ENCODE measurements at places on chromosomes 3 and 15. TPM values are rescaled to one million over a fixed set of nuclear protein-coding genes. Genes with fewer than 3 reads are reported as not detected.
A peak's percentile ranks its signal among the peaks of the same experiment; 100 is the strongest.

DNA sequence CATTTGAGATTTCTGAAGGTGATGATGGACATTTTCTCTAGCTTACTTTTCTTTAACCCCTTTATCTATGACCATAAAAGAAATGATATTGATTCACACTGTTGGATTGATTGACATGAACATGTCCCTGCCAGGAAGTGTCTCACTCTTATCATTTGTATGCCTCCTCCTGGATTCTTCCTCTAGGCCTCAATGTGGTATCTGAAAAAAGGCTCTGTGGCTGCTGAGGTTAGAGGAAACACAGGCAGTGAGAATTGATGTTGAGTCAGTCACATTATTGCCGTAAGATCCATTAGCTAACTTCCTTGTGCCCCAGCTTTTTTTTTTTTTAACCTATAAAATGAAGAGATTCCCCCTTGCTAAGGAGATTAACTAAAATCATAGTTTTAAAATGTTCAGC, 8.0 kb upstream of the THRB start:
- no peaks in the 10 kb centered on the region for H3K27me3 ChIP-seq
- H3K4me1 ChIP-seq = no peaks in the 10 kb centered on the region
- H3K4me3 ChIP-seq = no peak overlapping the region
- no peaks in the 10 kb centered on the region for H3K36me3 ChIP-seq
- DNase-seq = no peak

DNA sequence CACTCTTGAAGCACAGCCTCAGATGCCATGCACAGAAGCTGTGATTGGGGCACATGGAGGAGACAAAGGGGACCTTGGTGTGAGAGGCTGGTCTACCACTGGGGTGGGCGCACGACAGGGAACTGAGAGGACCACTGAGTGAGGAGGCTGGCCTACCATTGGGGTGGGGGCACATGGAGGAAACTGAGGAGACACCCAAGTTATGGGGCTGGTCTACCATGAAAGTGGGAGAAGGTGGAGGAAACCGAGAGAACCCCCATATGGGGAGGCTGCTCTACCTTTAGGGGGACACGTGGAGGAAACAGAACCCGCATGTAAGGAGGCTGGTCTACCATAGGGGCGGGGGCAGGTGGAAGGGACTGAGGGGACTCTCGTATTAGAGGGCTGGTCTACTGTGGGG, 153.4 kb downstream of the FBLN2 start:
- no peak overlapping the region for H3K4me3 ChIP-seq
- H3K27me3 ChIP-seq = no peaks in the 10 kb centered on the region
- no peak for DNase-seq
- H3K27ac ChIP-seq = no peak overlapping the region
- H3K4me1 ChIP-seq = no peaks in the 10 kb centered on the region

DNA sequence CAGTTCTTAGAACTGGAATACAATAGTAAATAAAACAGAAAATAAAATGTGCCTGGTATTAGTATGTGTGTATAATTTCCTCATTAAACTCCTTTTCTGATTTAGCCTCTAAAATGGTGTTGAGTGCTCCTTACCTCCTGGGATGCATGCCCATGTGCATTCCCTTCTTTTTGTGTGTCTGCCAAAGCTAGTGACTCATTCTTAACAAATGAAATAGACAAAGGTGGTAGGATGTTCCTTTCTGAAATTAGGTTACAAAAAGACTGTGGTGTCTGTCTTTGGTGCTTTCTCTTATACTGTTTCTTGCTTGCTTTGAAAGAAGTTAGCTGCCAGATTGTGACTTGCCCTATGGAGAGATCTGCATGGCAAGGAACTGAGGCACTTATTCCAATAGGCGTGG, 623.7 kb downstream of the GRM7 start:
- peak; percentile 60 for DNase-seq
- H3K4me1 ChIP-seq = no peaks in the 10 kb centered on the region

- H3K4me3 ChIP-seq = no peak overlapping the region
- no peak for DNase-seq
- no peak overlapping the region for H3K27ac ChIP-seq
- H3K4me1 ChIP-seq = no peaks in the 10 kb centered on the region
- H3K27me3 ChIP-seq = no peaks in the 10 kb centered on the region
These were observed 127.2 kb upstream of the SYNPR start for GRCh38 chr3:63150880-63151279.

DNA sequence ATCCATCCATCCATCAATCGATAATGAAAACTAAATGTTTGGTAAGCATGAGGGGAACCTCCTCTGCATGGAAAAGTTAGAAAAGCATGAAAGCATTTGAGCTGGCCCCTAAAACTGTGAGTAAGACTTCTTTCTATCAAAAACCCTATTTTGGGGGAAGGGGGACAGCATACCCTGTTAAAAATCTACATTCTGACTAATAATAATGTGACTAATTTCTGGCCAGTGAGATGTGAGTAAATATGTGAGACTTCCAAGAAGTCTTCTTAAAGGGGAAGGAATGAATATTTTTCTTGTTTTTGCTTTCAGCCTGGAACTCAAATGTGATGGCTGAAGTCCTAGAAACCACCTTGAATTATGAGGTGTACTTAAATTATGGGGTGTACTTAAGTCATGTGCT, 54.9 kb downstream of the C3orf85 start:
- H3K27ac ChIP-seq = no peak overlapping the region
- no peak for DNase-seq
- no peaks in the 10 kb centered on the region for H3K36me3 ChIP-seq

GRCh38 chr3:161489395-161489794, 7.2 kb upstream of the OTOL1 start:
- H3K36me3 ChIP-seq = no peaks in the 10 kb centered on the region
- no peaks in the 10 kb centered on the region for H3K4me1 ChIP-seq
- no peak overlapping the region for H3K4me3 ChIP-seq

DNA sequence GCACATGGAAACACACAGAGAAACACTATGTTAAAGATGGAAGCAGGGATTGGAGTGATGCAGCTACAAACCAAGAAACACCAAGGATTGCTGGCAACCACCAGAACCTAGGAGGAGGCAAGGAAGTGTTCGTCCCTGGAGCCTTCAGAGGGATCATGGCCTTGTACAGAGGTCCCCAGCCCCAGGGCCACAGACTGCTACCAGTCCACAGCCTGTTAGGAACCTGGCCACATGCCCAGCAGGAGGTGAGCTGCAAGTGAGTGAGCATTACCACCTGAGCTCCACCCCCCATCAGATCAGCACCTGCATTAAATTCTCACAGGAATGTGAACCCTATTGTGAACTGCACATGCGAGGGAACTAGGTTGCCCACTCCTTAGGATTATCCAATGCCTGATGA, 505.7 kb upstream of the MDFIC2 start:
- H3K4me3 ChIP-seq = no peak overlapping the region
- H3K36me3 ChIP-seq = no peaks in the 10 kb centered on the region
- no peak for DNase-seq
- no peak overlapping the region for H3K27ac ChIP-seq
- no peaks in the 10 kb centered on the region for H3K27me3 ChIP-seq

DNA sequence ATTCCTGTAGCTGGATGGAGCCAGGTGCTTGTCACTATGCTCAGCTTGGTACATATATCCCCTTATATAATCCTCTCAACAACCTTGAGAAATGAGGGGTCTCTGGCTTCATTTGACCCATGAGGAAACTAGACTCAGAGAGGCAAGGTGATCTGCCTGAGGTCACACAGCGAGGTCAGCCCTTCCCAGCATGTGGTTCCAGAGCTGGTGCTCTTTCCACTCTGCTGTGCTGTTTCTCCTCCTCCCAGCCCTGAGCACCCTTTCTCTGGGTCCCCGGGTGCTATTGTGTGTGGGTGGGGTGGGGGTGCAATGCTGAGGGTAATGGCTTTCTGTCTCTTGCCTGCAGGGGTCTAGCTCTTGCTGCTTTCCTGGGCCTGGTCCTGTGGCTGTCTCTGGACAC, 19.3 kb downstream of the SLC28A1 start:
- H3K27me3 ChIP-seq = no peaks in the 10 kb centered on the region
- H3K4me3 ChIP-seq = no peak overlapping the region
- DNase-seq = no peak

- peak overlapping the region; percentile 91 for H3K4me3 ChIP-seq
- H3K27ac ChIP-seq = peak overlapping the region; percentile 99
- no peak for DNase-seq
- H3K36me3 ChIP-seq = no peaks in the 10 kb centered on the region
These were observed 579 bp upstream of the UBE3A start for GRCh38 chr15:25439369-25439836.

DNA sequence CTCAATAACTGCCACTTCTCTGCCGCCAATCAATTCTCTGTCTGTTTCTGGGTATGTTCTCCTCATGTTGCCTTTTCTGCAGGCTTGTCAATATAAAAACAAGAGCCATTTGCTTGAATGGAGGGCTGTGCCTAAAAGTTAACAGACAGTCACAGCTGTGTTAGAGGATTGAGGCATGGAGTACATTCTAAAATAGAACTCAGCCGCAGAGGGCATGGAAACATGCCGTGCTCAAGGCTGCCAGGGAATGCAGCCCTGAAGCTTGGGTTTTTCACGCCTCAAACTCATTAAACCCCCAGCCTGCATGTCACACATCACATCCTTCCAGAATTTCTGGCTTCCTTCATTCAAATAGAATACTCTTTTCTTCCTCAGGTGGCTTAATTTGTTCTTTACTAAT, 166.6 kb downstream of the TPRG1 start:
- H3K4me1 ChIP-seq = peaks cover 6% of the 10 kb centered on the region
- no peaks in the 10 kb centered on the region for H3K27me3 ChIP-seq
- DNase-seq = no peak
- no peak overlapping the region for H3K4me3 ChIP-seq

GRCh38 chr3:139948898-139949297, 13.9 kb downstream of the CLSTN2 start:
- no peak overlapping the region for H3K27ac ChIP-seq
- no peaks in the 10 kb centered on the region for H3K27me3 ChIP-seq
- no peak overlapping the region for H3K4me3 ChIP-seq
- no peak for DNase-seq
- H3K4me1 ChIP-seq = no peaks in the 10 kb centered on the region

GRCh38 chr15:60696523-60696859, 217.5 kb upstream of the ICE2 start:
- DNase-seq = no peak
- no peak overlapping the region for H3K27ac ChIP-seq
- no peaks in the 10 kb centered on the region for H3K36me3 ChIP-seq
- H3K4me1 ChIP-seq = no peaks in the 10 kb centered on the region
- H3K4me3 ChIP-seq = no peak overlapping the region

DNA sequence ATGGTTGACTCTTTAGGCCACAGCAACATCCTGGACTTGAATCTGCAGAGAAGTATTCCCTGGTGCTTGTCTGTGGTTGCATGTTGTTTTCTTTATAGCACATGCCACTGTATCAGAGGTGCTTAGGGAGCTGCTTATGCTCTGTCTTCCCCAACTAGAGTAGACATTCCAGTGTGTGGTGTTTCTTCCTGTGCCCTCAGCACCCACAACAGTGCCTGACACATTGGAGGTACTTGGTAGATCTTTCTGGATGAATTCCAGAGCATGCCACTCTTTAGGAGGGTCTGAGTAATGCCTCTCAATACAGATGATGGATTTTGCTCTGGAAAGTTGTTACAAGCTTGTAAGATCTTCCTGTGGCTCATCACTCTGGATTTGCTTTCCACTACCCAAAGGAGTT, 117.6 kb downstream of the CHDH start:
- no peaks in the 10 kb centered on the region for H3K4me1 ChIP-seq
- H3K36me3 ChIP-seq = no peaks in the 10 kb centered on the region
- no peak overlapping the region for H3K4me3 ChIP-seq
- DNase-seq = no peak
- no peaks in the 10 kb centered on the region for H3K27me3 ChIP-seq
- H3K27ac ChIP-seq = no peak overlapping the region

DNA sequence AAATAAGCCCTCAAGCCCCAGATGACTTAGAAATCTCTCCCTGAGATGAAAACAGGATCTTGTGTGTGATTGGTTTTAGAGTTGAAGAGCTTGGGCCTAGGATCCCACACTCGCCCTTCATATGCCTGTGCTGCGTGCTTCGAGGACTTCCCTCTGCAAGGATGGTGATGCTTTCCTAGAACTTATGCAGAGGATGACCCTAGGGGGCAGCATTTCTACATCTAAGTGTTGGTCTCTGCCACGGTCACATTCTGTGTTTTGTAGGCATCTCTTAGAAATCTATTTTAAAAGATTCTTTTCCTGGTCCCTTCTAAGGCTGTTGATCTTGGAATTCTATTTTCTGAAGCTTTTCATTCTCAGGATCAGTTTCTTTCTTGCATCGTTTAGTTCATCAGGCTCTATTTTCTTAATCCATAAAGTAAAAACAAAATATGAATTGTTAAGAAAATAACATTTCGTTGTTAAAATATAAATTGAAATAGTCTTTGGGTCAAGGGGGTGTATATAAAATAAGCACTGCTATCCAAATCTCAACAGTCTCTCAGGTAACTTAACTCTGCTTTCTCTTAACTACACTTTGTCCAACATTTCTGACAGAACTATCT, 45.7 kb downstream of the WDR76 start:
- peaks cover 18% of the 10 kb centered on the region for H3K4me1 ChIP-seq
- H3K27me3 ChIP-seq = no peaks in the 10 kb centered on the region
- no peak overlapping the region for H3K4me3 ChIP-seq
- peaks cover 48% of the 10 kb centered on the region for H3K36me3 ChIP-seq
- H3K27ac ChIP-seq = no peak overlapping the region
- DNase-seq = peak; percentile 76

DNA sequence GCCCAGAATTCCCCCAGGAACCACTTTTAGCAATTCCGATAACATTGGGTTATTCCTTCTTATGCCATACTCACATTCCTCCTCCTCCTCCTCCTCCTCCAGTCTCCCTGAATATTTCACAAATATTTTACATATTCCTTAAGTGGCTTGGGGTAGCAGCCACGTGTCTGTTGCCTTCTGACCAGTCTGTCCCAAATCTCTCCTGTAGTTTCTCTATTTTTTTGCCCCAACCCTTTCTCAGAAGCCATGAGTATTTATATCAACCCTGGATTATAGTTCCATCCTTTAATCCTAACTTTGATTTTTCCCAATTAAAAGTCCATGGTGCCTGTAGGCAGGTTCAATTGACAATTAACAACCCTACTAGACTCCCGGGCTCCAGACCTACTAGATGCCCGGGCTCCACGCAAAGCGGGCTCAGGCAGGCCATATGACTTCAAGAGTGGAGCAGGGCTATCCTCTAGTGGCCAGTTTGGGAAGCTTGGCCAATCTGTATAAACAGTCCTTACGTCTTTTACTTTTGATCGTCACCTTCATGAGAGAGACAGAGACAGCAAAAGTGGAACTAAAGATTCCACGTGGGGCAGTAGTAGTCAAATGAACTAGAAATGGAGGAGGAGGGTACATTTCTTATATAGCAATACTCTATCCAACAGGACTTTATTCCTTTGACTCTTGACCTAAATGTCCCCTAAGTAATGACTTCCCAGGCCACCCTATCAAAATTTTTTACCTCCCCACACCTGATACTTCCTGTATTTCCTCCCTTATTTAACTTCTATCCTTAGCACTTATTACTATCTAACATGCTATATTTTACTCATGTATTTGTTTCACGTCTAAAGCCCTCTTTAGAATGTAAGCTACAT, 69.7 kb downstream of the USF3 start:
- no peaks in the 10 kb centered on the region for H3K27me3 ChIP-seq
- no peaks in the 10 kb centered on the region for H3K4me1 ChIP-seq
- H3K36me3 ChIP-seq = no peaks in the 10 kb centered on the region
- H3K27ac ChIP-seq = no peak overlapping the region
- peak; percentile 78 for DNase-seq

GRCh38 chr3:74375653-74376052, 238.8 kb downstream of the CNTN3 start:
- H3K27ac ChIP-seq = no peak overlapping the region
- H3K27me3 ChIP-seq = no peaks in the 10 kb centered on the region
- no peaks in the 10 kb centered on the region for H3K4me1 ChIP-seq
- no peak for DNase-seq
- H3K36me3 ChIP-seq = no peaks in the 10 kb centered on the region
- H3K4me3 ChIP-seq = no peak overlapping the region

Gene LRRC49
- 10.9 TPM for total RNA-seq

Gene EIF1B
- total RNA-seq = 32.1 TPM

Gene ARGFX
- not detected for total RNA-seq

Gene TMEM212
- not detected for total RNA-seq

Gene CAMKV
- 6.5 TPM for total RNA-seq
